NCI-H2029 treated with DMSO at 0.1 percent for 48 hours (cell line): ENCODE measurements at places on chromosomes 4 and X.
A peak's percentile ranks its signal among the peaks of the same experiment; 100 is the strongest.

- DNase-seq = no peak
Measured at GRCh38 chr4:159191989-159192388, 89.1 kb downstream of the RAPGEF2 start.

DNA sequence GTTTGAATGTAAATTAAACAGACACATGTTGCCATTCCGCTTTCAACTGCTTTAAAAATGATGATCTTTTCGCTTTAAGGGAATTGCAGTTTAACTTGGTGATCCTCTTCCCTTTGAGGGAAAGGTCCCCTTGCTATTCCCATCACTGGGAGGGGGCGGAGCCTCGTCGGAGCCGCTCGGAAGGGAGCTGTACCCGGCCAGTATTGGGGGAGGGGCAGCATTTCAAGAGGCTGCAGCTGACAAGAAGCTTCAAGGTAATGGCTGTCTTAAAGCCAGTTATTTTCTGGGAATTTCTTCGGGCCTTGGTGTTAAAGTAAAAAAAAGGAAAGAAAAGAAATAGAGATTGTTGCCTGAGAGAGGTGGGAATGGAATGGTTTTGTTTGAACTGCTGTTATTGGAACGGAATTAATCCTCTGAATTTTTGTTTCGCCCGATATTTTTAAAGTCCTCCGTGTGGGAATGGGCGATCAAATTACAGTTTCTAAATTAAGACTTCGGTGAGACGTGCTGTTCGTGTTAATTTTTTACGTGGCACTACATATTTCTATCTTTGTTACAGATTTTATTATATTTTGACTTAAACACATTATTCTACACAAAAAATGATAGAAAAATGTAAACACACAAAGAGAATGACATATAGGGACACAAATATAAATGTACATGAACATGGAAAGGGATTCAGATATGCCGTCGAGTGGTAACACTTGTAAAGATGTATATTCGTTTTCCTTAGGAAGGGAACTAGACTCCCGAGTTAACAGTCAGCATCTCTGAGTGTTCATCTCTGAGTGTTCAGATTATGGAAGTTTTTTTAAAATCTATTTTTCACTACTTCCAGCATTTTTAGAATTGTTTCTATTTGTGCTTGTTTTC, 9.2 kb downstream of the PWWP3B start:
- no peak for DNase-seq

GRCh38 chrX:87078231-87078630, 439.4 kb upstream of the KLHL4 start:
- DNase-seq = no peak

GRCh38 chrX:51456246-51456645, 40.1 kb downstream of the NUDT11 start:
- no peak for DNase-seq

DNA sequence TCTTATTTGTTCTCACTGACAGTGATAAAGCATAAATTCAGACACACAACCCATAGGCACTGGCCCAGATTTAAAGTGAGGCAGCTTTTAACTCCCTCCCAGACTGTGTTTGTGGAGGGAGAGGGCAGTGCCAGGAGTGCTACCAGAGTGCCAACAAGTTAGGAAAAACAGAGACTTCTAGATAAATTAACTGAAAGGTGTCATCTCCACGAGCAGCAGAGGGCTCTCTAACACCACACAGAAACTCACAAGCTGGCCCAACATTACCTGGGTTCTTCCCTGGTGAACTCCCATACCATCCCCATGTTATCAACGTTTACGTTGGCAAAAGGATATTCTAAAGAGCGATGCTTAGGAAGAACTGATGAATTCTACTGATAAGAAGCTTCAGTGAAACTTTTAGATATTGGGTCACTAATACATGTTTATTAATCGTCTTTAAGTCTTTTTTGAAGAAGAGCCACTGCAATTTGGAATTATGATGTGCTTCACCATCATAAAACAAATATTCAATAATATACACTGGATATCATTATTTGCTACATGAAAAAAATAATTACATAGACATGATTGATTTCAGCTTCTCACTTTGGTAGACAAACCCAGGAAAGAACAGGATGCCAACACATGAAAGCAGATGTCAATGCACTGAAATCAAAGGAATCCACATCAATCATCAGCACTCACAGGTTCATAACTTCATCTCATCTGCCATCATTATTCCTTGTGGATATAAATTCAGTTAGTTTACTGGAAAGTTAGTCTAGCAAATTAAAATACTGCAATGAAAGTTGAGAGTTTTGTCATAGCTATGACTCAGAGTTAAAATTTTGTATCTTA, 121.2 kb upstream of the NAP1L5 start:
- DNase-seq = peak; percentile 84

- no peak for DNase-seq
Measured at GRCh38 chr4:110633358-110634341, 10.8 kb upstream of the PITX2 start.

DNA sequence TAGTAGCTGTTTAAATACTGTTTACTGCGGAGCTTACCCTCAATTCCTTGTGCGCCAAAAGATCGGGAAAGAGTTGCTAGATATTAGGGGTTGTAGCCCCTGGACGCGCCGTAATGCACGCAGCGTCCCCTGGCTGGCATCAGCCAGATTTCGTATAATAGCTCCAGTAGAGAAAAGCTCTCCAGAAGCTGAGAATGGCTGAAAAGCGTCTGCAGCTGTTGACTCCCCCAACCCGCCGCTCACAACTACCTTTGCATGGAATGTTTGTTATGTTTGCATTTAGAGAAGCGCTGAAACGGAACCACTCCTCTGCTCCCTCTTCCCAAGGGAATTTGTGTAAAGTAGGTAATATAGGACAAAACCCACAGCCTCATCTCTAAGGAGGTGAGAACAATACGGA, 3.7 kb downstream of the DOCK11 start:
- DNase-seq = no peak
